Right renal cortex interstitium (tissue), 3 donors: ENCODE measurements at places on chromosomes 2 and 18. TPM values are rescaled to one million over a fixed set of nuclear protein-coding genes. Genes with fewer than 3 reads are reported as not detected.

Gene LYPD6B
- 35.2 TPM for polyA plus RNA-seq

Gene DNER
- polyA plus RNA-seq = 66.7 TPM

Gene TTL
- 36.0 TPM for polyA plus RNA-seq

Gene CCDC68
- polyA plus RNA-seq = 8.3 TPM

Gene ACADL
- 19.4 TPM for polyA plus RNA-seq

Gene KLF7
- 22.6 TPM for polyA plus RNA-seq

Gene PLEKHH2
- 29.2 TPM for polyA plus RNA-seq

Gene ZNF892
- 3.9 TPM for polyA plus RNA-seq

Gene LBX2
- 1.4 TPM for polyA plus RNA-seq

Gene CD8B
- 0.60 TPM for polyA plus RNA-seq

Gene CPS1
- 4.3 TPM for polyA plus RNA-seq

Gene CCDC178
- 2.5 TPM for polyA plus RNA-seq

DNA sequence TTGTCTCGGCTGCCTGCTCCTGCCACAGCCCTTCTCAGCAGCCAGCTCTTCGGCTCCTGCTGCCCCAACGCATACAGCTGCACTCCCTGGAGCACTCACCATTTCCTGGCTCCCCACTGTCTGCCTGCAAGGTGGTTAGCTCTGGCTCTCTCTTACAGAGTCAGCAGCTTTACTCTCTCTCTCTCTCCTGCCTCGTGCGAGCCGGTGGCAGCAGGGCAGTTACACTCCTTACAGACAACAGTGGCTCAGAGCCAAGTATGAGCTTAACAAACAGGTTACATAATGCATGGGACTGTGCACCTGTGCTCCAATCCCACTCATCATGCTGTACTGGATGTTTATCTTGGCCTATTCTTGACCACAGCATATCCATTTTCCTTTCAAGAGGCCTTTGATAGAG is 47.4 kb upstream of the DNAJC10 start:
- no peak for DNase-seq

GRCh38 chr2:145036421-145037011 is 516.6 kb upstream of the ZEB2 start:
- no peak for DNase-seq

DNA sequence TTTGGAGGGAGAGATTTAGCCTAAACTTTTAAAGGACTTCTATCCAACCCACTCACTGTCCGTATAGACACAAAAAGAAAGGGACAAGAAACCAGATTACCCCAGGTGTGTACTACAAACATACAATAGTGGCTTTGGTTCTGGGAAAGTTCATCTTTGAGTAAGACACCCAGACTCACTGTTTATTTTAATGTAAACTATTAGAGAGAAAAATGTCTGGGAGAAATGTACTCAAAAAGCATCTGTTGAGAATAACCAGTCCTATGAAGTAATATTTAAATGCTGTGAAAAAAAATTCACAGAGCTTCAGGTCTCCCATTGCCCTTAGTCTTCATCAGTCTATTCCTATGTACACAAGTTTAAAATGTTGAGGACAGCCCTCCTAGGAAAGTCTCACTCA is 107.5 kb downstream of the SLC8A1 start:
- no peak for DNase-seq

DNA sequence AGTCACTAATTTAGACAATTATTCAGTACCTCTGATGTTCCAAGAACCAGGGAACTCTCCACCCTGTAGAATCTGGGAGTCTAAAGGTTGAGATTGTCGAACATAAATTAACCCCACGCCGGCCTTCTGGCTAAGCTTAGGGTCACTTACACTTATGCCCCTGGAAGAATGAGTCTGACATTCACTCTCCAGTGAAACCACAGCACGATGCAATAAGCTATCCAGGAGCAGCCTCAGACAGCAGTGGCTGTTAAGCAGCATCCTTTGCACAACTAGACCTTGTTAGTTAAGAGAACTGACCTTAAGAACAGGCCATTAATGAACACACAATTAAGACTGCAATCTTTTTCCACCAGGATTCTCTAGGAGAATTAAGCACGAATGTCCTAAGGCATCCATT is 25.0 kb downstream of the SH3YL1 start:
- no peak for DNase-seq

- no peak for DNase-seq
These were observed 677.4 kb upstream of the RAB6C start for GRCh38 chr2:129302106-129302505.

GRCh38 chr2:168336786-168337388 is 89.5 kb upstream of the STK39 start:
- DNase-seq = no peak

DNA sequence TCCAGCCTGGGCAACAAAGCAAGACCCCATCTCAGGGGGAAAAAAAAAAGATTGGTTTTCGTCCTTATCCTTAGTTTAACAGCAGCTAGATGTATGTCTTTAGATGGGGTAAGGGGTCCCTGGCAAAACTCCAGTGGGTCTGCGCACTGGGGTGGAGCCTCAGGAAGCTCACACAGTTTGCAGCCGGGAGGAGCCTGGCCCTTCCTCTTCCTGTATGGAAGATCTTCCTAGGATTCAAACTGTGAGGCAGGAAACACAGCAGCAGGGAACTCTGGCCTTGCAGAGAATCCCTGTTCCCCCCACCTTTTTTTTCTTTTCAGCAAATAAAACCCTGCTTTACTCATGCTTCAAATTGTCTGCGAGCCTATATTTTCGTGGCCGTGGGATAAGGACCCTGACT is 12.5 kb upstream of the GRP start:
- no peak for DNase-seq

- DNase-seq = no peak
These were observed 35.1 kb upstream of the ROCK2 start for GRCh38 chr2:11379558-11379957.

- no peak for DNase-seq
These were observed 84.4 kb upstream of the NARS1 start for GRCh38 chr18:57705832-57706595.

- no peak for DNase-seq
These were observed 35.1 kb downstream of the GALM start for GRCh38 chr2:38700881-38701458.

DNA sequence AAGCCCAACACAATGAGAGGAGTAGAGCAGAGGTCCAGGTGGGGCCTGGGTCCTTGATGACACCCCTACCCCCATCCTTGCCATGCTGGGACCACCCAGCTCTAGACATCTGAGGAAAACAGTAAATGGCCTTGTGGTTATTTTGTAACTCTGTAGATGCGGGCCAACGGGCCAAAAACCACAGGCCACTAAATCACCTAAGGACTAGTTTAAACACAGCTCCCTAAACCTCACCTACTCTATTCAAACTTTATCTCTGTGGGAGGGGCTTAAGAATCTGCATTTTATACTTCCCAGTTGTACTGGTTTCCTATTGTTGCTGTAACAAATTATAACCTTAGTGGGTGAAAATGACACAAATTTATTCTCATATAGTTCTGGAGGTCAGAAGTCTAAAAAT is 19.0 kb upstream of the SERTAD2 start:
- no peak for DNase-seq

GRCh38 chr2:197675246-197675645 is at the start of gene RFTN2:
TSS of gene RFTN2 (minus strand) at chr2:197675587. CDS start at chr2:197675458, 129 bp downstream.
- no peak for DNase-seq

- no peak for DNase-seq
These were observed 36.3 kb upstream of the ACVR2A start for GRCh38 chr2:147808520-147808919.

DNA sequence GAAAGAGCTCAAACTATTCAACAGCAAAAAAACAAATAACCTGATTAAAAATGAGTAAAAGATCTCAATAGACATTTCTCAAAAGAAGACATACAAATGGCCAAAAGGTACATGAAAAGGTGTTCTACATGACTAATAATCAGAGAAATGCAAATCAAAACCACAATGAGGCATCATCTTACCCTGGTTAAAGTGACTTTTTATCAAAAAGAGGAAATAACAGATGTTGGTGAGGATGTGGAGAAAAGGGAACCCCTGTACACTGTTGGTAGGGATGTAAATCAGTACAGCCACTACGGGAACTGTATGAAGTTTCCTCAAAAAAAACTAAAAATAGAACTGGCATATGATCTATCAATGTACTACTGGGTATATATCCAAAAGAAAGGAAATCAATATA is 39.8 kb upstream of the TMEM163 start:
- DNase-seq = no peak

- DNase-seq = peak; percentile 36
These were observed 663 bp downstream of the RHBDD1 start for GRCh38 chr2:226836548-226836885.

DNA sequence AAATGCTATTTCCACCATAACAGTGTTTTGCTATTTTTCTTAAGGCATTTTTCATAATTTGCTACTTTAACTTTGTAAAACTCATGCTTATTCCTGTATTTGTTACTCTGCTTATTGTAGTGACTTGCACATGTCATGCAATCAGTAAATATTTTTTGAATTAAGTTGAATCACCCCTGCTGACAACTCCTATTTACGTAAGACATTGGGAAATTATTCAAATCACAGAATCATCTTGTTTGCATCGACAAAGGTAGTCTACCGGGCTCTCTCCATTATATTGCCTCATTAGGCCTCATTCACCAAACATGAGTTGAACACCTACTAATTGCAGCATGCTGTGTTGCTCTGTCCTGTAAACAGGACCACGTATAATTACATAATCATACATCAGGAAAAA is 478.5 kb upstream of the ZEB2 start:
- DNase-seq = no peak

- no peak for DNase-seq
These were observed 25.5 kb downstream of the TANC1 start for GRCh38 chr2:158993721-158994587.

- DNase-seq = no peak
These were observed 42.1 kb downstream of the ODC1 start for GRCh38 chr2:10406016-10406415.

DNA sequence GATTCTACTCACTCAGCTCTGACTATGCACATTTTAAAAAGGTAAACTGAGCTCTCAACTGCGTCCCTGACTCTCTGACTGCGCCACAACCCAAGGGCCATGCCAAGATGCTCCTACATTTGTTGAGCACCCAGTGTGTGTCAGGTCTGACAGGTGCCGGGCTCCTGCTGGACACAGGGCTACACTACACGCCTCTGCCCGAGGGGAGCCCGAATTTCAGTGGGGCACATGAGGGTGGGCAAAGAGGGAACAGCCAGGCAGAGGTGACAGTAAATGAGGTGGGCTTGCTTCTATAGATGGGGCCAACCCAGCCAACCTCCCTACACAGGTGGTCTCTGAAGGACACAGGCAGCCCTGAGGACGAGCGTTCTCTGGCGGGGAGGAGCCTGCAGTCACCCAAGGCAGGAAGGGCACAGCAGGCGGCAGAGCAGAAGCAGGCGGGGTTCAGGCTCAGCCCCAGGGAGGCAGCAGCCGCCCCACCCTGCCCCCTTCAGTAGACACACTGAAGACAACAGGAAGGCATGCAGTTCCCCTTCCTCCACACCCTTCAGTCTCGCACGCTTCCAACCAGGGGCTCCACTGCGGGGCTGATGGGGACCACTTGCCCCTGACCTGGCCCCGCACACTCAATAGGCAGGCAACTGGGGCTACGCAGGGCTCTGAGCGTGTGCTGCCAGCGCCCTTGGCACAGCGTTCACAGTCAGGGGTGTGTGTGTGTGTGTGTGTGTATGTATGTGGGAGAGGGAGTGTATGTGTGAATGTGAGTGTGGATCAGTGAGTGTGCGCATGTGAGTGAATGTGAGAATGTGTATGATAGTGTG is 98.4 kb downstream of the UXS1 start:
- DNase-seq = no peak

- DNase-seq = no peak
These were observed 26.5 kb upstream of the EML4 start for GRCh38 chr2:42142547-42143184.

DNA sequence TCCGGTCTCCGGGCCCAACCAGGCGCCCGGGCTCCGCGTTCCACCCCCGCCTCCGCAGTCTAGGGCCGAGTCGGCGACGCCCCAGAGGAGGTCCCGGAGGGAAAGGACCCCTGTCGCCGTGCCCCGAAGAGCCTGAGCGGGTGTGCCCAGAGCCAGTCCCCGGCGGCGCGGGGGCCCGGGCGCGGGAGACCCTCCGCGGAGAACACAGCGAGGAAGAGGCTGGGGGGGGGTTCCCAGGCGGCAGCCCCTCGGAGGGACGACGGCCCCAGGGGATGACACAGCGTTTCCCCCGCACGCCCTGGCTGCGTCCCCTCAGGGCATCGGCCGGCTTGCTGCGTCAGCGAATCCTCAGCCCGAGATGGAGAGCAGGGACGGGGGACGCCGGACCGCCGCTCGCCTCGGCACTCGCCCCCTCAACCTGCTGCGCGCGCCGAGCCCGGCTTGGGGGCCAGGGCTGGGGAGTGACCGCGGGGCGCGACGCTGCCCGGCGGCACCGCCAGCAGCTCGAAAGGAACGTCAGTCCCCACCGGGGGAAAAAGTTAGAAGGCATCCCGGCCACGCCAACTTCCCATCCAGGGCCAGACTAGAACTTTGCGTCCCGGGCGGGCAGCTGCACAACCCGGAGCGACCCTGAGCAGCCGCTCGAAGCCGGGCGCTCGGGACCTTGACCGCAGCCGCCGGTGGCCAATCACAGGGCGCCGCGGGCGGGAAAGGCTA is 711 bp downstream of the SFXN5 start:
- no peak for DNase-seq

DNA sequence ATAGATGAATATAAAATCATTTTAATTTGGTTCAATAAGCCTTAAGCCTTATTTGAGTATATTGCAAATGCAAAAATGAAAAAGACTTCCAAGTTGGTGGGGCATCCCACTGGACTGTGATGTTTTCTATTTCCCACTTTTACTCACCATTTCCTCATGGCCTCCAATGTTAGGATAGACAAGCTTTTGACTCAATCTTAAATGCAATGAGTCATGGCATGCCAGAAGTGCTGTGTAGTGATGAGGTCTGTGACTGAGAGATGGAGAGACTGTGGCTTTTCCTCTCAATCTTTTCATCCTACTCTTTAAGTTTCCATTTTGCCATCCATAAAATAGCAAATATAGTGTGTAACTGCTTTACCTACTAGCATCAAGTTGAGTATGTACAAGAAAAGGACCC is 1401.2 kb upstream of the CELF4 start:
- DNase-seq = no peak

- no peak for DNase-seq
These were observed 47.3 kb upstream of the HPCAL1 start for GRCh38 chr2:10255189-10256030.

- DNase-seq = no peak
These were observed 408.5 kb downstream of the ZEB2 start for GRCh38 chr2:144111437-144111836.

DNA sequence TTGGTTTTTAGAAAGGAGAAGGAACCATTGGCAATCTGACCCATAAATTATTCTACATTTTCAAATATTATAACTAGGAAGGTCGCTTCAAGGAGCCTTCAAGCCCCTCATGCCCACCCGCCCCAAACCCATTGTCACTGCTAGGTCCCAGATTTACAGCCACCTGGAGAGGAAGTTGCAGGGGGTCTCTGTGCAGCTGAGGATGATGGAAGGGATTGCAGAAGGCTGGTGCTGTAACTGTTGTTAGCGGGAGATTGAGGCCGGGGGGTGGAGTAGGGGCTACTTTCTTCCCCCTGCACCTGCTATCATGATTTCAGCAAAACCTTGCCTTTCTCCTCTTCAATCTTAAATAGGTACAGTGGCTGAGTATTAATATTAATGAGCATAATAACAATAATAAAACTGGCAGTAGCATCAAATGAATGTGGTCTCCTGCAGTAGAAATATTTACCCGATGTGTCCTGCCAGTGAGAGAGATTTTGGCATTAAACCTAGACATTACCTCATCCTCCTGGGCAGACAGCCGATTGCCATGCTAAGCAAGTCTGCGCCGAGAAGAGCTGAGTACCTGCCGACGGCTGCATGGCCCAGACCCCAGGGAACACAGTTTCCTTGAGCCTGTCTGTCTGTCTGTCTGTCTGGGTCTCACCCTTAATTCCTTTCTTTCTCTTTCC is 225.4 kb downstream of the FAM210A start:
- DNase-seq = no peak
